ENCODE measurements at places on chromosomes 1 and 21.

DNA sequence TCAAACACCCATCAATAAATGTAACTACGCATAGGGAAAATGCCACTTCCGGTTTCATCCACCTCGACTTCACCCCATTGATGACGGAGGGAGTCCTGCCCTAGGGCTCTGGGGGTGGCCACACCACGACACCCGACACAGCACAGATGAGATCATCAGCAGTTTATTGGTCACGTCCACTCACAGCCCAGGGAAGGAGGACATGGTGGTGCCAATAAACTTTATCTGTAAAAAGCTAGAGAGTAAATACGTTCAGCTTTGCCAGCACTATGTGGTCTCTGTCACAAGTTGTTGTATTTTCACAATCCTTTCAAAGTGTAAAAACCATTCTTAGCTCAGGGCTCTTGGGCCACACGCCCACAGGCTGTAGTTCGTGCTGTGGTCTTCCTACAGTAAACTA, 16.3 kb downstream of the SETD4 start:
- no peak for DNase-seq

DNA sequence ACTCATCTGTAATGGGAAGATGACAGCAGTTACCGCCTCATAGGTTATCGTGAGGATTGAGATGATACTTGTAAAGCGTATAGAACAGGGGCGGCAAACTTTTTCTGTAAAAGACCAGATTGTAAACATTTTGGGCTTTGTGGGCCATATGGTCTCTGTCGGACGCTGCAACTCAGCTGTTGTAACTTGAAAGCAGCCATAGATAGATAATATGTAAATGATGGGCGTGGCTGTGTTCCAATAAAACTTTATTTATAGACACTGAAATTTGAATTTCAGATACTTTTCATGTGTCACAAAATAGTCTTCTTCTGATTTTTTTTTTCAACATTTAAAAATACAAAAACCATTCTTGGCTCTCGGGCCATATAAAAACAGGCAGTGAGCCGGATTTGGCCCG, 15.8 kb downstream of the ACTL8 start:
- no peak for DNase-seq

DNA sequence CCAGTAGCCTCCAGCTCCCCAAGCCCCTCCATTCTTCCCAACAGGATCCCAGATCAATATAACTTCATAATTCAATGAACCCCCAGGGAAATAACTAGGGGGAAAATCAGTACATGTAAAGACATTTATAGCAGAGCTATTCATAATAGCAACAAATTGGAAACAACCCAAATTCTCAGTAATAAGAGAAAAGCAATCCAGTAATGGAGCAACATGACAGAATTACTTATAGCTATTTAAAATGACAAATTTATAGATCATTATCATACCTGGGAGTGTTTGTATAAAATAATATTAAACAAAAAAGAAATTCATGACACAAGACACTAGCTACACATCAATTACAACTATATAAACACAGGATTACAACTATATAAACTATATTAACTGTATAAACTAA, 20.2 kb downstream of the PLEKHA6 start:
- DNase-seq: no peak

DNA sequence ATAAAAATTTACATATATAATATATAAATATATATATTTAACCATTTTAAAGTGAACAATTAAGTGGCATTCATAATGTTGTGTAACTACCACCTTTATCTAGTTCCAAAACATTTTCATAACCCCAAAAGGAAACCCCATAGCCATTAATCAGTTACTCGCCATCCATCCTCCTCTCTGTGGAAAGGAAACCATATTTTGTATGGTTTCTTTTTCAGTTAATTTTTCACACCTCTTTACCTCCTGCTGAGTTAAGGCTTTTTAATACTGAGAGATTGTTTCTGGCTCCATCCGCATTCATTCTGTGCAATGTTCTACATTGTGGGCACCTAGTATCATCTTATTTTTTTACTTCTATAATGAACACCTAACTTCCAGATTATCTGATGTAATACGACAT, 512.1 kb downstream of the LMO4 start:
- no peak for DNase-seq

DNA sequence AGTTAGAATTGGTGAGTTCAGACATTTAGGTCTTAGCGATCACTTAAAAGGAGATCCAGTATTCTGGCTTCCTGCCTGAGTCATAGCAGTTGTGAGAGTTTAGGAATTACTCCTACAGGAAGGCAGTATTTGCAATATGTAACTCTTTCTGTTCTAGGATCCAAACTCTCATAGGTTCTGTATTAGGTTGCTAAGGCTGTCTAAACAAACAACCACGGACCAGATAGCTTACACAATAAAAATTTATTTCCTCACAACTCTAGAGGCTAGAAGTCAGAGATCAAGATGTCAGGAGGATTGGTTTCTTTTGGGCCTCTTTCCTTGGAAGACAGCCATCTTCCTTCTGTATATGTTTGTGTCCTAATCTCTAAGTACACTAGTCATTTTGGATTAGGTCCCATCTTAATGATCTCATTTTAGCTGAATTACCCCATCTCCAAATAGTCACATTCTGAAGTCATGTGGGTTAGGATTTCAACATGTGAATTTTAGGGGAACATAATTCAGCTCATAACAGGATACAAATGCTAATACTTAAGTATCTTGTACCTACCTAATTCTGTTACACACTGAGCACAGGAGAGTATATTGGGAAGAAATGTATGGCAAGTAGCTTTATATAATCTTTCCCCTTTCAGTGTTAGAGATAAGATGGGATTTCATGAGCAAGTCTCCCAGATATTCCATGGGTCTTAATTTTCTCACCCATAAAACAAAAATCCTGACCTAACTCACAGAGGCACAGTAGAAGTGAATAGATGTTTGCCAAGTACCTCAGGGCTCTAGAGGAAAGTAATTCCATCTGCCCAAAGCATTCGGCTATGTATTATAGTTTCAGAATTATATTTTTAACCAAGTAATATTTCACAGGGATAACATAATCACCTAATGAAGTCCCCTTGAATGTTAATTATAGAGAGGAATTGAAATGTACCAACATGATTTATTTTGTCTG, 144.4 kb downstream of the PTBP2 start:
- DNase-seq: no peak

DNA sequence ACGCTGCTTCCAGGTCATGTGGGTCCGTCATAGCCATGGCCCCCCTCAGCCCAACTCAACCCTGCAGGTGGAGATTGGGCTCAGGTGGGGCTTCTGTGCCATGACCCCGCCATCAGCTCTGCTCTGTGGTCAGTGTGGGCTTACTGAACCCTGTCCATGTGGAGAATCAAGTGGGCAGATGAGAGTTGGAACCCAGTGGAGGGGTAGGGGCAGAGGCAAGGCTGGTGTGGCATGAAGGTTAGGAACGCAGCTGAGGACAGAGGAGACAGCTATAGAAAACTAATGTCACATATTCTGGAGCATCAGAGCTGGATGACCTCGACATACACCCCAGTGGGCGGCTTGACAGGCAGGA, 355.9 kb downstream of the PTPRU start:
- DNase-seq: no peak

- DNase-seq: no peak
These were observed 28.2 kb upstream of the FAM131C start for GRCh38 chr1:16101623-16102022.

- DNase-seq: no peak
These were observed 12.6 kb upstream of the LMNA start for GRCh38 chr1:156101880-156102279.

DNA sequence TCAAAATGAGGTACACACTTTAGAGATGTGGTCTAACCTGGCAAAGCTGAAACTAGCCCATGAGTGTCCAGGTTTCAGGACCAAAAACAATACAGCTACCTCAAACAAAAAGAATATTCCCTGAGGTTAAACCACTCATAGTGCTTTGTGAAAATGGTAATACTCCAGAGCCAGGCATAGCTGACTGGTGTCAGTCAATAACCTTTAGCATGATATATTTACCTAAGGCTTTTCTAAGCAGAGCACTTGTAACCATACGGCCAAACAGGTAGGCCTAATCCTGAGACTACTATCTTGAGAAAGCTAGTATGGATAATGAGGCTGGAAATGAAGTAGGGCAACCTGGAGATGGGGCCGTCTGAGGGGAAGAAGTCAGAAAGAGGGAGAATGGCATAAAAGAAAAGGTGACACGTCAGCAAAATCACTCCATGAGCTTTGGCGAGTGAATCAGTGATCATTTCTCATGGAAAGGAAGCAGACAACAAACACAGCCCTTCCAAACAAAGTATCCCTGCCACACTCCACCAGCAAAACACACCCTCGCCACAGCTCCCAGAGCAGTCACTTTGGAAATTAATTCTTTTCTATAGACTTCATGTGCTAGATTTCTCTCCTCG, 1.7 kb upstream of the LRRC52 start:
- no peak for DNase-seq

DNA sequence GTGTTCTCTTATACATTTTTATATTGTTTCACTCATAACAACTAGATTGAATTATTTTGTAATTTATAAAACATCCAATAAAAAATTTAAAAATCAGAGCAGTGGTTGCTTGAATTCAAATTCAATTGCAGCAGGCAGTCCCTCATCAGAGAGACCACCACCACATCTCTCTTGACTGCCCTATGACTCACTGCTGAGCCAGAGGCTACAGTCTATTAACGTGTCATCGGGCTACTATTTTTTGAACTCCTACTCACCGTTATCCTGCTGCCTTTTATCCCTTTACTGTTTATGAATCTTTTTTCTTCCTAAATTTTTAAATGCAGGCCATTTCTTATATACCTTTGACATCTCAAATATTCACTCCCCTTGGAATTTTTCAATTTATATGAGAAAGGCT, 144.7 kb downstream of the BARHL2 start:
- no peak for DNase-seq

GRCh38 chr1:185213091-185213490, 56.1 kb downstream of the SWT1 start:
- DNase-seq: no peak

DNA sequence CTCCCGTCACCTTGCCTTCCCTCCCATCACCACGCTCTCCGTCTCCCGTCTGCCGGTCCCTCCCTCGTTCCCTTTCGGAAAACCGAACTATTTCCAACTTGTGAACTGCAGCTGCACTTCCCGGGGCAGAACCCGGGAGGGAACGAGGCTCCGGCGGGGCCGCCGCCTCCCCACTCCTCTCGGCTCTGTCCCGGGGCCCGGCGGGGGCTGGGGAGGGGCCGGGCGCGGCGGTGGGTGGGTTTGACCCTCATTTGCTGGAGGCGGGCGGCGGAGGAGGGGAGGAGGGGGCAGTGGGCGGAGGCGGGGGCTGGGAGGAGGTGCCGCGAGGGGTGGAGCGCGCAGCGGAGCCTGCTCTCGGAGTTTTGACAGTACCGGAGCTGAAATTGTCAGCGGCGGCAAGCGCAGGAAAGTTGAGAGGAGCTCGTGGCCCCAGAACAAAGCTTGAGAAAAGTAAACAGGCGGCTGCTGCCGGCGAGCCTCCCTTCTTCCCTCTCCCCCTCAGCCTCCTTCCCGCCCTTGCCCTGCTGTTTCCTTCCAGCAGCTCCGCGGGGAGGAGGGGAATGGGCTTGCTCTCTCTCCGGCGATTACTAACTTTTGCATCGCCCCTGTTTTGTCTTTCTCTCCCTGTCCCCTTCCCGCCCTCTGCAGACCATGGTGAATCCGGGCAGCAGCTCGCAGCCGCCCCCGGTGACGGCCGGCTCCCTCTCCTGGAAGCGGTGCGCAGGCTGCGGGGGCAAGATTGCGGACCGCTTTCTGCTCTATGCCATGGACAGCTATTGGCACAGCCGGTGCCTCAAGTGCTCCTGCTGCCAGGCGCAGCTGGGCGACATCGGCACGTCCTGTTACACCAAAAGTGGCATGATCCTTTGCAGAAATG, 2.9 kb downstream of the LMO4 start:
- no peak for DNase-seq

- no peak for DNase-seq
These were observed 229.3 kb upstream of the PTBP2 start for GRCh38 chr1:96492236-96492635.

DNA sequence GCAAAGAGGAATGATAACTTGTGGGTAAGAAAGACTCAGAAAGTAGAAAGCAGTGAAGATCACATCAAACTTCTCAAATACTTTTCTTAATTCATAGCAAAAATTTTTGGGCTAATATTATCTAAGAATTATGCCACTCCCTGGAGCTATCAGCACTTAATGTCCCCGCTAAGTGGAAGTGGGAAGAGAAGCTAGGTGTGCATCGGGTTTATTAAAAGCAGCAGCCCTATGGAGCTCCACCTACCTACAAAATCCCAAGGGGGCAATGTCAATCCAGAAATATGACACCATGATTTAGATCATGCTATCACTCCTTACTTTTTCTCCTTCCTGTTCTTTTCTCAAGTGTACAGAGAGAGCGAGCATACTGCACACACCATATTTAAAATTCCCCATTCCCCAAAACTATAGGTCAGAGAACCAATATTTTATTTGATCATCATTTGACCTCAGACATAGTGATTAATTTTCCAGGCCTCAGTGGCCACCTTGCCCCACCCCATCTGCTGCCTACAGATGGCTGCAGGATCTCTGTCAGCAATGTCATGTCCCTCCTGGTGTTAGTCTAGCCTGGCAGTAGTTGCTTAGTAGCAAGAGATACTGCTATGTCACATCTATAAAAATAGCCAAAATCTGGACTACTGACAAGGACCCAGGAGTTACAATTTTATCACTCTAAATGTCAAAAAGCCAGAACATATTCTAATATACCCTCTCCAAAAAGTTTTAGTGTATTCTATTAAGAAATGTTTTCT, 66.6 kb downstream of the MAP3K21 start:
- peak; percentile 57 for DNase-seq

- no peak for DNase-seq
These were observed 162.8 kb downstream of the HUNK start for GRCh38 chr21:32035617-32036016.

GRCh38 chr1:8384577-8384976, 66.7 kb downstream of the SLC45A1 start:
- DNase-seq: no peak

- DNase-seq: no peak
These were observed 226.0 kb downstream of the ST6GALNAC3 start for GRCh38 chr1:76300556-76300955.

GRCh38 chr1:36137776-36138175, 11.5 kb downstream of the TRAPPC3 start:
- DNase-seq: peak; percentile 58

GRCh38 chr1:110455151-110455550, 4.2 kb downstream of the PROK1 start:
- DNase-seq: no peak

DNA sequence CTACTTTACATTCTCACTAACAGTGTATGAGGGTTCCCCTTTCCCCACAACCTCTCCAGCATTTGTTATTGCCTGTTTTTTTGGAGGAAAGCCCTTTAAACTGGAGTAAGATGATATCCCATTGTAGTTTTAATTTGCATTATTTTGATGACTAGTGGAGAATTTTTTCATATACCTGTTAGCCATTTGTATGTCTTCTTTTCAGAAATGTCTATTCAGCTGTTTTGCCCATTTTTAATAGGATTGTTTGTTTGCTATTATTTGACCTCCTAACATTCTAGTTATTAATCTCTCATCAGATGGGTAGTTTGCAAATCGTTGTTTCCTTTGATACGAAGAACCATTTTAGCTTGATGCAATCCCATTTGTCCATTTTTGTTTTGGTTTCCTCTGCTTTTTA, 165.0 kb downstream of the GLUL start:
- DNase-seq: no peak

All from DMS 273 treated with DMSO at 0.1 percent for 48 hours (cell line).